HCEC 1CT (cell line): ENCODE measurements at places on chromosomes 12 and 14.
A peak's percentile ranks its signal among the peaks of the same experiment; 100 is the strongest.

GRCh38 chr14:22792158-22792557 lies 23.1 kb downstream of the SLC7A7 start:
- DNase-seq: no peak

- peak; percentile 98 for DNase-seq
Measured at GRCh38 chr12:32115404-32116104, 8.9 kb downstream of the BICD1 start.

- DNase-seq: peak; percentile 59
Measured at GRCh38 chr12:8078398-8078797, 3.7 kb upstream of the NECAP1 start.

- DNase-seq: no peak
Measured at GRCh38 chr12:124308741-124309140, 13.8 kb downstream of the RFLNA start.

GRCh38 chr14:66005900-66006434 lies 480.2 kb upstream of the CCDC196 start:
- no peak for DNase-seq

DNA sequence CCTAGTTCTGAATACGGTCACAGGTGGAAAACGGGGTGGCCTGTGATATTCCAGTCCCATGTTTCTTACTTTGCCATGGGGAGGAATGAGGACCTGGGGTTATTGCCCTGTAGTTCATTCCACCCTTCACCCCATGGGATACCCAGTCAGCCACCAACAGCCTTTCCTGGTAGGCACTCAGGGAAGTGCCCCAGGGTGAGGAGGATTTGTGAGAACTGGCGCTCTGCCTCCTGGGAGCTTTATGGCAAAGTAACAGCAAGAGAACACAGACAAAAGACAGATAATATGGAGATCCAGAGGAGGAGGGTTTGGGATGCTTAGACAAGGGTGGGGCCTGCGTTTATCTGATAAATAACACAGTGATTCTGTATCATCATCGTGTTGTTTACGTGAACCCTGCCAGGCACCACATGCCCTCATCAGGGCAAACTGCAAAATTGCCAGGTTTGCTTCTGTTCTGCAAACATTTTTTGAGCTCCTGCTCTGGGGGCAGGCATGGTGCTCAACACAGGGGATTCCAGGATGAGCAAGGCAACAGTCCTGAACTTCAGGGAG lies 223.5 kb downstream of the SLC41A2 start:
- DNase-seq: no peak

- DNase-seq: no peak
Measured at GRCh38 chr12:102478405-102479098, 1.8 kb downstream of the IGF1 start.
